GM23338 (cell line): ENCODE measurements at places on chromosomes 4 and X. TPM values are rescaled to one million over a fixed set of nuclear protein-coding genes. Genes with fewer than 3 reads are reported as not detected.

DNA sequence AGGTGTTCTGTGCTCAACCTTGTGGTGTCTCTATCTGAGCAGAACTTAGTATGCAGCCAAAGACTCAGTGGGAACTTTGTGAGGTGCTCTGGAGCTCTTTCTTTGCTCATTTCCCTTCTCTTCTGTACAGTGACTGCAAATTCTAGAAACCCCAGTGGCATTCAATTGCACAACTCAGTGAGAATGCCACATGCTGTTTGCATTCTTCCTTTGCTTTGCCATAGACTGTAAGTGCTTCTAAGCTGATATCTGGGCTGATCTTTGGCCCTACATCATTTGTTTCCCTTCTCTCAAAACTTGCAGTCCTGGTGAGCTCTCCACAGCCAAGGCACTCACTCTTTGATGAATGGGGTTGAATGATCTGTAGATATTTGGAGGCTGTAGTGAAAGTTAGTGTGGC lies 7.0 kb downstream of the PNMA3 start:
- DNase-seq, result no peak
- H3K27ac ChIP-seq, result no peak overlapping the region
- H3K4me3 ChIP-seq, result no peak overlapping the region
- H3K27me3 ChIP-seq, result no peaks in the 10 kb centered on the region
- no peaks in the 10 kb centered on the region for H3K36me3 ChIP-seq
- peaks cover 6% of the 10 kb centered on the region; the same call in 1 of the 2 replicates for H3K4me1 ChIP-seq

GRCh38 chrX:16464369-16464768 lies 185.6 kb upstream of the S100G start:
- no peaks in the 10 kb centered on the region for H3K36me3 ChIP-seq
- peak overlapping the region; percentile 94; the same call in 1 of the 2 replicates for H3K27ac ChIP-seq
- H3K27me3 ChIP-seq, result no peaks in the 10 kb centered on the region
- H3K4me1 ChIP-seq, result no peaks in the 10 kb centered on the region; the same call in 1 of the 2 replicates
- DNase-seq, result peak; percentile 41

TCEAL6 gene
- 1.2 and 2.2 TPM in 2 replicates for polyA plus RNA-seq

GRCh38 chr4:118759481-118759880 lies 74.3 kb downstream of the METTL14 start:
- H3K36me3 ChIP-seq, result peaks cover 12% of the 10 kb centered on the region
- H3K4me1 ChIP-seq, result peaks cover 10% of the 10 kb centered on the region
- DNase-seq, result no peak

NMU gene
- 96.3 and 102 TPM in 2 replicates for polyA plus RNA-seq

GRCh38 chrX:124388562-124388961 lies 42.2 kb downstream of the SH2D1A start:
- no peak overlapping the region for H3K4me3 ChIP-seq
- DNase-seq, result peak; percentile 58
- H3K27ac ChIP-seq, result no peak overlapping the region
- no peaks in the 10 kb centered on the region for H3K4me1 ChIP-seq
- H3K36me3 ChIP-seq, result no peaks in the 10 kb centered on the region
- H3K27me3 ChIP-seq, result no peaks in the 10 kb centered on the region

DNA sequence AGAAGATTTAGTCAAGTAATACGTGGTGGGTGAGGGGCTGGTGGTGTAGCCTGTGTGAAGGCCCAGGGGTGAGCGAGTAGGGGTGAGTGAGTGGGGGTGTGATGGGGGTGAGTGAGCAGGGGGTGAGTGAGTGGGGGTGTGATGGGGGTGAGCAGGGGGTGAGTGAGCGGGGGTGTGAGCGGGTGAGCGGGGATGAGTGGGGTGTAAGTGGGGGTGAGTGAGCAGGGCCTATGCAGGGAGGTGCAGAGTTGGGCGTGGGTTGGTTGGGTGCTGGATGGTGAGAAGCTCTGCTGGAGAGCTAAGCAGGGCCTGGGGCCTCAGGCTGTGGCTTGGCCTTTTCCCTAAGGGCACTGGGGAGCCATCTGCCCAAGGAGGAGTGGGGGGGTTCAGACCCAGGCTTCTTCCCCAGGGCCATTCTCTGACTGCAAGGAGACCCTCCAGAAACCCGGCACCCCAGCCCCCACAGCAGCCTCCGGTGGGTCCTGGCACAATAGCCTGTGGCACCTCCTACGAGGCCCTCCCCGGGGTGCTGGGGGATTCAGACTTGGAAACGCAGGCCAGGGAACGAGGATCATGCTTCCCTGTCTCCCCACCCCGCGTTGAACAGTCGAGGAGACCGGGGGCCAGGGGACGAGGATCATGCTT lies 30.4 kb downstream of the SH3TC1 start:
- no peak overlapping the region for H3K27ac ChIP-seq
- H3K36me3 ChIP-seq, result no peaks in the 10 kb centered on the region
- peaks cover 11% of the 10 kb centered on the region for H3K4me1 ChIP-seq

DUSP9 gene
- polyA plus RNA-seq, result 0.54 and 0.71 TPM in 2 replicates

- no peaks in the 10 kb centered on the region for H3K36me3 ChIP-seq
- H3K27me3 ChIP-seq, result peaks cover 8% of the 10 kb centered on the region
- no peak overlapping the region for H3K4me3 ChIP-seq
- H3K27ac ChIP-seq, result no peak overlapping the region
Observed at GRCh38 chr4:6196324-6196723, 4.0 kb downstream of the JAKMIP1 start.

HHIP gene
- polyA plus RNA-seq, result 4.2 and 5.9 TPM in 2 replicates

GRCh38 chrX:132677233-132677716 lies 188.4 kb upstream of the MBNL3 start:
- peaks cover 48% of the 10 kb centered on the region for H3K27me3 ChIP-seq
- H3K27ac ChIP-seq, result no peak overlapping the region
- H3K4me3 ChIP-seq, result no peak overlapping the region
- H3K4me1 ChIP-seq, result peaks cover 3% of the 10 kb centered on the region; the same call in 1 of the 2 replicates
- no peak for DNase-seq
- no peaks in the 10 kb centered on the region for H3K36me3 ChIP-seq

PLS3 gene
- 72.6 and 81.6 TPM in 2 replicates for polyA plus RNA-seq

GRCh38 chr4:7715271-7716009 lies 224.2 kb downstream of the AFAP1 start:
- H3K27ac ChIP-seq, result no peak overlapping the region
- no peaks in the 10 kb centered on the region for H3K27me3 ChIP-seq
- H3K4me3 ChIP-seq, result no peak overlapping the region
- DNase-seq, result no peak

- DNase-seq, result no peak
- no peak overlapping the region for H3K27ac ChIP-seq
- no peak overlapping the region for H3K4me3 ChIP-seq
Observed at GRCh38 chr4:101649790-101650515, 140.6 kb upstream of the BANK1 start.

- no peaks in the 10 kb centered on the region for H3K36me3 ChIP-seq
- H3K27ac ChIP-seq, result no peak overlapping the region
- H3K27me3 ChIP-seq, result no peaks in the 10 kb centered on the region
- no peak overlapping the region for H3K4me3 ChIP-seq
- H3K4me1 ChIP-seq, result no peaks in the 10 kb centered on the region
Observed at GRCh38 chrX:44723426-44723825, 120.4 kb upstream of the DUSP21 start.

DNA sequence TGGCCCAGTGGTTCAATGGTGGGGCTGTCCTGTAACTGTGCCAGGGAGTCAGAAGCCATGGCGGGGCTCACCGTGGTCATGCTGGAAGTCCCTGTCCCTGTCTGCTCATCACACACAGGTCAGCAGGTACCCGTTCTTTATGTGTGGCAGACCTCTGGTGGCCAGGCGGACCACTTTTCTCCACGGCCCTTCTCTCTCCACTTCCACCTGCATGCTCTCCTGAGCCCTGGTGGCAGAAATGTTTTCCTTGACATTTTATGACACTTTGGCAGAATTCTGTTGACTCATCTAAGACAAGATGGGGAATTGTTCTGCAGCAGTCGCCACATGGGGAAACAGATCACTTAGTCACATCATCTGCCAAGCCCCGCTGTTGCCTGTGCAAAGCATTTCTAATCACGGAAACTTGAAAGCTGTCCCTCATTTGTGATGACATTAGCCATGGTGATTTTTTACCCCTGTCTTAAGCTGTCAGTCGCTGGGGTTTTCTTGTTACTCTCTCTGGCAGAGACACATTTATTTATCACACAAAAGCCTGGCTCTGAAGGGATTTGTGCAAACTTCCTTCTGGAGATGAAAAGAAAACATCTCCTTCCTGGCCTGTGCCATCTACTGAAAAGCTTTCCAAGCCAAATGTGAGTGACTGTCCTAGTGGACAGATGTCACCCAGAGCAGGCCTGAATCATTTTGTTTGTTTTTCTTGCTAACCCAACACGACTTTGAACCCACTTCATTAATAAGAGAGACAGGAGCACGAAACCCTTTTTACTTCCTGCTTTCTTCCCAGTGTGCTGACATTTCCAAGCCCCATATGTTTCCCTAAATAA lies 38.8 kb upstream of the STIM2 start:
- no peak overlapping the region for H3K27ac ChIP-seq
- H3K4me1 ChIP-seq, result peaks cover 8% of the 10 kb centered on the region; the same call in 1 of the 2 replicates
- DNase-seq, result no peak
- no peaks in the 10 kb centered on the region for H3K36me3 ChIP-seq
- H3K4me3 ChIP-seq, result no peak overlapping the region

DRD5 gene
- 0.08 and 0.16 TPM in 2 replicates for polyA plus RNA-seq

GRCh38 chr4:145387079-145387478 lies 94.6 kb upstream of the SMAD1 start:
- no peaks in the 10 kb centered on the region for H3K36me3 ChIP-seq
- no peaks in the 10 kb centered on the region for H3K4me1 ChIP-seq
- H3K4me3 ChIP-seq, result no peak overlapping the region
- no peak overlapping the region for H3K27ac ChIP-seq
- DNase-seq, result no peak

SUPT20HL1 gene
- polyA plus RNA-seq, result not detected in 2 replicates

- no peaks in the 10 kb centered on the region for H3K36me3 ChIP-seq
- peaks cover 3% of the 10 kb centered on the region; the same call in 1 of the 2 replicates for H3K4me1 ChIP-seq
- no peaks in the 10 kb centered on the region; the same call in 1 of the 2 replicates for H3K27me3 ChIP-seq
- DNase-seq, result no peak
Observed at GRCh38 chrX:68841251-68842049, 12.6 kb downstream of the EFNB1 start.

UGT2A2 gene
- not detected in 2 replicates for polyA plus RNA-seq

ZIC3 gene
- polyA plus RNA-seq, result 29.9 and 30.8 TPM in 2 replicates

IL21 gene
- not detected in 2 replicates for polyA plus RNA-seq

- no peaks in the 10 kb centered on the region for H3K27me3 ChIP-seq
- H3K4me1 ChIP-seq, result no peaks in the 10 kb centered on the region
- peak; percentile 61 for DNase-seq
- H3K4me3 ChIP-seq, result no peak overlapping the region
Observed at GRCh38 chr4:140635606-140636005, 66.8 kb upstream of the UCP1 start.

DNA sequence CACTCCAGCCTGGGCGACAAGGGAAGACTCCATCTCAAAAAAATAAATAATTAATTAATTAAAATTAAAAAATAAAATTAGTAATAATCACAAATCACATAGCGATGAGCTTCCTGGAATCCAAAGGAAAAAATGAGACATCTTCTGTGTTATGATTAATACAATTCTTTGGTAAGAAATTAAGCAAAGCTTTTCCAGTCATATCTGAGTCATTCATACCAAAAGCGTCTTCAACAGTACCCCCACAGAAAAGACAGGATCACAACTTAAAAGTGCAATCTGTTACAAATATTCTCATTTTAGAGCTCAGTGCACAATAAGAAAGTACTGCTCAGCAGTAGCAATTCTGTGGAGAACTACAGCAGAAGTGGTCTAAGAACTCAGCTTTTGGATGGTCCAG lies 168.5 kb upstream of the MXRA5 start:
- no peaks in the 10 kb centered on the region for H3K4me1 ChIP-seq
- no peaks in the 10 kb centered on the region for H3K36me3 ChIP-seq
- no peaks in the 10 kb centered on the region for H3K27me3 ChIP-seq
- DNase-seq, result no peak
- H3K4me3 ChIP-seq, result no peak overlapping the region

DNA sequence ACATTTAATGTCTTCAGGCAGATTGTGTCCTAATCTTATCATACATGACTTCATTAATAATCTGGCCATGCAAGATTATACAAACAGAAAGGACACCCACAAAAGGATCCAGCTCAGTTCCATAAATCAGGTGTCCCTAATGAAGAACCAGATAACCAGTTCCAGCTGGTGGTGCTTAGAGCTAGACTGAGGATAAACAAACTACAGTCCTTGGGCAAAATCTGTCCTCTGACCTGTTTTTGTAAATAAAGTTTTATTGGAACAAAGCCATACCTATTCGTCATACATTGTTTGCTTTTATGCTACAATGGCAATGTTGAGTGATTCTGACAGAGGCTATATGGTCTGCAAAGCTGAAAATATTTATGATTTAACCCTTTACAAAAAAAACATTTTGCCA lies 199.5 kb downstream of the MID1IP1 start:
- DNase-seq, result no peak
- H3K4me1 ChIP-seq, result no peaks in the 10 kb centered on the region
- no peak overlapping the region for H3K4me3 ChIP-seq
- no peaks in the 10 kb centered on the region for H3K27me3 ChIP-seq
- H3K36me3 ChIP-seq, result no peaks in the 10 kb centered on the region

DNA sequence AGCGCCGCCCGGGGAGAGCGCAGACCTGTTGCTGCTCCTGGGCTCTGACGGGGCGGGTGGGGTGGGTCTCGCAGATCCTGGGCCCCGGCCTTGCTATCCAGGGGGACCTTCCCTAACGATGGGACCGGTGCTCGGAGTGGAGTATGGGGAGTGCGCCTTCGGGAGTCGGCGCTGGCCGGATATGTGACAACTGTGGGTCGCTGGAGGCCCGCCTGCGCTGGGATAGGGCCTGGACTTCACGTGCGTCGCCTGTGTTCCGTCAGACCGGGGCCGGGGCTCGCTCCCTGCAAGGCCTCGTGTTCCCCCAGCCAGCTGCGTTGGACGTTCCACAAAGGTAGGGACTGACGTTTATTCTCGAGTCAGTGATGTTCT lies 1.3 kb downstream of the TBL1X start:
- peak overlapping the region; percentile 57 for H3K4me3 ChIP-seq
- no peak overlapping the region for H3K27ac ChIP-seq
- H3K4me1 ChIP-seq, result peaks cover 23% of the 10 kb centered on the region

HSFX3 gene
- polyA plus RNA-seq, result not detected in 2 replicates

DNA sequence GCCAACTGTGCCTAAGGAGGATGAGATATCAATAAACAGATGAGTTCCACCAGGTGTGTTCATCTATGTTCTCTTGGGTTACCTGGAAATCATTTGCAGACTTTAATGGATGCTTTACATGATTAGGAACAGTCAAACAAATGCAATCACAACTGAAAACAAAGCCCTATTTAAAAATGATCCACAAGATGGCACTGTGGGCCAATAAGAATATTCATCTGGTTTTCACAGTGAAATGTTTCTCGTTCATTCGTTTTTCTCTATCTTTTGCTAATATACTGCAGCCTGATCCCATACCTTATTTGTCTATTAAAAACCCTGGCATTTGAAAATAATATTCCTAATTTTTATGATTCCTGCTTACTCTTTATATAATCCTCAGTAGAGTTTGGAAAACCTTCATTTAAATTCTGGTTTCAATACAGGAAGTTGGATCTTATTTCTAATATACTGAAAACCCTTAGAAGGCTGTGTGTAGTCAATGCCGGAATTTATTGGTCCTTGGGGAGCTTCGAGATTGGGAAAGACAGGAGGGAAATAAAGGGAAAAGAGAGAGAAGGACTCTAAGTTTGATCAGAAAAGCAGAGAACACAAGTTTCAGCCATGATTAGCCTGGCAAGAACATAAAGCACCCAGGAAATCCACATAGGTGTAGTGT lies 63.8 kb upstream of the TAPT1 start:
- H3K4me3 ChIP-seq, result no peak overlapping the region
- peaks cover 11% of the 10 kb centered on the region; the same call in 1 of the 2 replicates for H3K4me1 ChIP-seq
- H3K36me3 ChIP-seq, result no peaks in the 10 kb centered on the region
- peak; percentile 69 for DNase-seq

SCRG1 gene
- 0.30 and 0.45 TPM in 2 replicates for polyA plus RNA-seq

GRCh38 chr4:78343682-78344081 lies 207.9 kb upstream of the ANXA3 start:
- H3K36me3 ChIP-seq, result 0 out of 2 replicates have a peak, but pooled peaks cover under 1% of the 10 kb centered on the region
- H3K4me1 ChIP-seq, result 0 out of 2 replicates have a peak, but pooled peaks cover 2% of the 10 kb centered on the region
- no peak overlapping the region for H3K27ac ChIP-seq
- no peaks in the 10 kb centered on the region for H3K27me3 ChIP-seq
- no peak for DNase-seq
- no peak overlapping the region for H3K4me3 ChIP-seq

GRCh38 chrX:125850693-125851092 lies 315.4 kb downstream of the DCAF12L2 start:
- H3K27ac ChIP-seq, result no peak overlapping the region
- H3K4me1 ChIP-seq, result no peaks in the 10 kb centered on the region
- no peaks in the 10 kb centered on the region for H3K27me3 ChIP-seq
